Right ventricle myocardium inferior (tissue), 1 donor: ENCODE measurements at places on chromosomes 3 and 15. TPM values are rescaled to one million over a fixed set of nuclear protein-coding genes. Genes with fewer than 3 reads are reported as not detected.

DNA sequence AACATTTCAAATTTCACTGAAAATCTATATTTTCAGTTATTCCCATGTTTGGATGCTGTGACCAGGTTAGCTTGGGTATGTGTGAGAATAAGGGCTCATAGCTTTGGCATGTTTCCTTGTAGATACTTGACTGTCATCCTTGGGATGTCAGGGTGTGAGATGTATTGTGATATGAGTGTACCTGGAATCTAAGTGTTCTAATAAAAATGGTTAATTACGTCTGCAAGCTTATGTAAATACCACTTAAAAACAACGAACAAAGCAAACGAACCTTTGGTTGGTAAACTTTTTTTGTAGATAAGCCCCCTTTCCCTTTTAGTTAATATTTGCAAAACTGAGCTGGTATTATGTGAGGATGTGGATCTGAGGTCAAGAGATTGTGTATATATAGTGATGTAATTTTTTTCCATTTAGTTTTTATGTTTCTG lies 63.5 kb downstream of the FNDC3B start:
- DNase-seq, result no peak

GRCh38 chr3:9468460-9468859 lies 71.0 kb downstream of the SETD5 start:
- no peak for DNase-seq

- DNase-seq, result no peak
These were observed 121.0 kb downstream of the SSR3 start for GRCh38 chr3:156433910-156434309.

GRCh38 chr3:14915636-14916222 lies 31.7 kb upstream of the NR2C2 start:
- peak; percentile 37 for DNase-seq

The PGBD4 gene
- 1.8 TPM for total RNA-seq

The GPR27 gene
- total RNA-seq, result 3.7 TPM

The IL17RC gene
- 33.7 TPM for total RNA-seq
